H54 (cell line): ENCODE measurements at places on chromosomes 2 and 18.

DNA sequence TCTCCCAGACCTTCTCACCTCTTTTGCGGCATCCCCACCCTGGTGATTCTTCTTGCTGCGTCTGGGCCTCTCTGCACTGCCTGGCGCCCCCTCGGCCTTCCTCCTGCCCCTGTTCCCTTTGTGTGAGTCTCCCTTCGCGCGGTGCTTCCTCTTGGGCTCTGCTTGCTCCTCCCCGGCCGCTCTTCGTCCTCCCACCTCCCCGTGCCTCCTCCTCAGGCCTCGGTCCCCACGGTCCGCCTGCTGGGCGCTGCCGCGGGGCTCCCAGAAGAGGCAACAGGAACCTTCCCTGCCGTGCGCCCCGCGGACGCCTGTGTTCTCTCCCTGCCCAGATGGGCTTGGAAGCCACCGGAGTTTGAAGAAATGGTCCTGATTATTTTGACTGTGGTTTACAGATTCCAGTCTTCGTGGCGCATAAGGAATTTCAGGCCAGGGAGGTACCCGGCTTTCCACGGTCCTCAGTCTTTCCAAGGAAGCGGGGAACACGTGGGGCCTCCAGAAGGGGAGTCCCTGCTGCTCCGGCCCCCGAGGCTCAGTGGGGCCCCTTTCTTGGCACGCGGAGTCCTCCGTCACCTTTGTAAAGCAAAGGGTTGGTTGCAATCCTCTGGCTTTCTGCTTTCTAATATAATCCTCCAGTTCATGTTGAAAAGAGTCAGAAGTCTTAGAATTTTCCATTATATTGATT is 13.1 kb downstream of the RNU2-63P start:
- no peak for DNase-seq

DNA sequence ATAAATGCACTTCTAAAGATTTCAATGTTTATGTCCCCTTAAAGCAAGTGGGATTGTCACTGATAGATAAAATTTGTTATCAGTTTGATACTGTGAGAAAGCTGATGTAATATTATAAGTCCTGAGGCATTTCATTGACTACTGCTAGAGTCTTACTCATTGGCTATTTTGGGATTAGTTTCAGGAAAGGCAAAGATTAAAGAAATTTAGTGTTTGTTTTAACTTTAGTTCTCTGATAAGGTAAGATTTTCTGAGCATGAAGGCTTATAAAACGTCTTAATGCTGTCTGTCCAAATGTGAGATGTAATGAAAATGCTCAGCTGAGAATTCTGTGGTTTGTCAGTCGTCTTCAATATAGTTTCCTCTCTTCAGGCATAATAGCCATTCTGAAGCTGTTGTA is 886.4 kb upstream of the CDH2 start:
- no peak for DNase-seq

GRCh38 chr2:118315606-118316005 is 227.3 kb downstream of the INSIG2 start:
- DNase-seq = no peak

DNA sequence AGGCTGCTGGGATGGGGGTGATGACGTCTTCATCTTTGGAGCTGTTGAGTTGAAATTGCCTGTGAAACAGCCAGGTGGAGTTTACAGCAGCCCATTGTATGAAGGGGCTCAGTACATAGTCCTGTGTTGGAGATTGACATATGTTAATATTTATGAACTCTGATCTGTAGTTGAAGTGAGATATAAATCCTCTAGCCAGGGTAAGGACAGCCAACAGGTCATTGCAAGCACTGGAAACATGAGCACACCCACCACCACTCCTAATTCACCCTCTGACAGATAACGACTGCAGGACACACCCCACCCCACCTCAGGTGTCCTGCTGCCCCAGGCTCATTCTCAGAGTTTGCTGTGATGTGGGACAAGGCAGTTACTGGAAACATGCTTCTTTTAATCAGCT is 112.4 kb upstream of the TRIB2 start:
- DNase-seq = no peak

DNA sequence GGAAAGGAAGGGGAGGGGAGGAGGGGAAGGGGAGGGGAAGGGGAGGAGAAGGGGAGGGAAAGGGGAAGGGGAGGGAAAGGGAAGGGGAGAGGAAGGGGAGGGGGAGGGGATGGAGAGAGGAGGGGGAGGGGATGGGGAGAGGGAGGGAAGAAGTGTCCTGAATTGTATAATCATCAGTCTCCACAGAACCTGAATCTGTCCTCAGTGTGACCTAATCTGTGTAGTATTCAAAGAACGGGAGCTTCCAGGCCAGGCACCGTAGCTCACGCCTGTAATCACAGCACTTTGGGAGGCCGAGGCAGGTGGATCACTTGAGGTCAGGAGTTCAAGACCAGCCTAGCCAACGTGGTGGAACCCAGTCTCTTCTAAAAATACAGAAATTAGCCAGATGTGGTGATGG is 41.1 kb upstream of the CCDC150 start:
- no peak for DNase-seq

- no peak for DNase-seq
Measured at GRCh38 chr18:70634576-70635147, 345.8 kb downstream of the SOCS6 start.

DNA sequence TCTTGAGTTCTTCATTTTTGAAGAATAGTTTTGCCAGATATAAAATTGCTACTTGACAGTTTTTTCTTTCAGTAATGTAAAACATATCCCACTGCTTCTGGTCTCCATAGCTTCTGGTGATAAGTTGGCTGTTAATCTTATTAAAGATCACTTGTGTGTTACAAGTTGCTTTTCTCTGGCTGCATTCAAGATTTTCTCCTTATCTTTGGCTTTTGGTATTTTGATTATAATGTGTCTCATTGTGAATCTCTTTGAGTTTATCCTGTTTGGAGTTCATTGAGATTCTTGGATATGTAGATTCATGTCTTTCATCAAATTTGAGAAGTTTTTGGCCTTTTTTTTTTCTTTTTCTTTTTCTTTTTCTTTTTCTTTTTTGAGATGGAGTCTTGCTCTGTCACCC is 20.2 kb upstream of the ADNP2 start:
- no peak for DNase-seq

DNA sequence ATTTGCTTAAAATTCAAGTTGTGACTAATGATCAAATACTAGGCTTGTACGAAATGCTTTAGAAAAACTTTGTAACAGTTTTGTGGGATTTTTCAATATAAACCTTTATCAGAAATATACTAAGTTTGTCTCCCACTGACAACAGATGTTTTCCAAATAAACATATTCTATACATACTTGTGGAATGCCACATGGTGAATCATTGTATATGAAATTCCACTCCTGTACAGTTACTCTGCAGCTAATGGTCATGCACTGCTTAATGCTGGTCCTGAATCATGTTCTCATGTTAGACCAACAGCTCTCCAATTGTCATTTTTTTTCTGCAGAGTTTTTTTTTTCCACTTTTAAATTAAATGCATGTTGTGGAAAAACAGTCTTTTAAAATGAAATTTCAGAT is 90.1 kb downstream of the DPP4 start:
- DNase-seq = no peak

- no peak for DNase-seq
Measured at GRCh38 chr2:8361930-8362329, 319.9 kb upstream of the ID2 start.

DNA sequence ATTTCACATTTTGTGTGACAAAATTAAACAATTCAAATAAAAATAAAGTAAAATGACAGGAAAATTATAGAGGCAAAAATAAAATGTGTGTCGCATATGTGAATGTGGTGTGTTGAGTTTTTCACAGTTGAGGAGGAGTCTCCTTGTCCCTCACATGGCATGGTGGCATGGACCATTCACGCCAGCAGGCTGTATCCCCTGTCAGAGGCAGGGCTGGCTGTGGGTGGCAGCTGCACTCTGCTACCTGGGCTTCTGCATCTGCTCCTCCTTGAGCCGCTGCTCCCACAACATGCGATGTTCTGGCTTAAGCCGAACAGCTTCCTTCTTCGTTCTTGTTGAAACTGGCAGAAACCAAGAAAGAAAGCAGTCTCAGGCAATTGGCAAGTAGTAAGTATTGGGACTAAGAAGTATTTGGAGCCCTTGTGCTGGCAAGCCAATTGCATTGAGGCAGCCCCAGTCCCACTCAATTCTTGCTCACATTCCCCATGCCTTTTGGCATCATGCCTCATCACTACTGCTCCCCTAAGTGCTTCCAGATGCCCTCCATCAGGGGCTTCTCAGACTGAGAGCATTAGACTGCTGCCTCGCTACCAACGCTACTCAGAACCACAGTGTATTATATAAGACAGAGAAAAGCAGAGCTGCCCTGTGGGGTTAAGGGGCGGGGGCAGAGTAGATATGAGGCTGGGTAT is 177.9 kb upstream of the NABP1 start:
- DNase-seq = no peak

DNA sequence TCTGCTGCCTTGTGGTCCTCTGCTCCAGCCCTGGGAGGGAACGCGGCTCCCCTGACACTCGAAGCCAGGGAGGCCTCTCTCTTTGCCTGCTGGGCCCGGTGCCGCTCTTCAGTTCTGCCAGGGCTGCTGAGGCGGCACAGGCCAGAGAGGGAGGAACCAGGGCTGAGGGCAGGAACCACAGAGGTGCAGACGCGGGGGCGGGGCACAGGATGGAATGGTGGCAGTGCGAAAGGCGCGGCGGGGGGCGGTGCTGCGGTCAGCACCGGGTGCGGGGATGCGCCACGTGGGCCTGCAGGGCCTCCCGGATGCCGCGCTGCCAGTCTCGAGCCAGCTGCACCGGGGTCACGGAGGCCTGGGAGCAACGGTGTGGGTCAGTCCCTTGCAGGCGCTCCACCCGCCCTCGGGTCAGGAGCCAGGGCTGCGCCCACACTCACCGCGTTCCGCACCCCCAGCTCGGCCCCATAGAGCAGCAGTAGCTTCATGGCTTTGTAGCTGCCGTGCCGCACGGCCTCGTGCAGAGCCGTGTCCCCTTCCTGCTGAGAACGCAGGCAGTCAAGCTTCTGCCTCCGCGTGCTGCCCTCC is 4.4 kb downstream of the ANKRD23 start:
- no peak for DNase-seq
